ENCODE measurements at places on chromosomes 1 and 21.
A peak's percentile ranks its signal among the peaks of the same experiment; 100 is the strongest.

DNA sequence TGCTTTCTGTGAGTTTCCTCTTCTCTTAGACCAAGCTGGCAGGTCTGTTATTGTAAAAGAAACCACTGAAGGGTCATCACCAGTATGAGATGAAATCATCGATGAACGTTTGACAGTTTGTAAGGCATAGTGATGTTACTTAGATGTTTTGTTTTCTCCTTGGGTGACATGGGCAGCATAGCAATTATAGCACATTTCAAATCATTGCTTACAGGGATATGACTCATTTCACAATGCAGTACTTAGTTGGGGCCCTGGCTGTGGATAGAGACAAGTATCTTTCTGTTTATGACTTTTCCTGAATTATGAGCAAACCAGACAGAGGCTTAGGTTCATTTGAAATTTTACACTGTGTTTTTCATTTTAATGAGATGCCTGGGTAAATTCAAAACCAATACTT lies 313.0 kb downstream of the RWDD3 start:
- H3K4me1 ChIP-seq, result no peaks in the 10 kb centered on the region
- H3K27me3 ChIP-seq, result no peaks in the 10 kb centered on the region
- no peak overlapping the region for H3K27ac ChIP-seq
- H3K36me3 ChIP-seq, result no peaks in the 10 kb centered on the region

GRCh38 chr1:36204347-36204909 lies 19.8 kb upstream of the THRAP3 start:
- no peaks in the 10 kb centered on the region for H3K27me3 ChIP-seq
- no peaks in the 10 kb centered on the region for H3K4me1 ChIP-seq
- no peaks in the 10 kb centered on the region for H3K36me3 ChIP-seq
- no peak overlapping the region for H3K4me3 ChIP-seq
- DNase-seq, result no peak
- H3K27ac ChIP-seq, result no peak overlapping the region

- peaks cover 4% of the 10 kb centered on the region for H3K27me3 ChIP-seq
- DNase-seq, result no peak
- H3K27ac ChIP-seq, result no peak overlapping the region
- H3K4me1 ChIP-seq, result peaks cover 24% of the 10 kb centered on the region
- no peaks in the 10 kb centered on the region for H3K36me3 ChIP-seq
Observed at GRCh38 chr1:41354956-41355355, 6.3 kb upstream of the FOXO6 start.

- no peaks in the 10 kb centered on the region for H3K27me3 ChIP-seq
- H3K4me1 ChIP-seq, result no peaks in the 10 kb centered on the region
- DNase-seq, result no peak
- no peak overlapping the region for H3K27ac ChIP-seq
Observed at GRCh38 chr21:33732038-33732437, 89.7 kb downstream of the ITSN1 start.

DNA sequence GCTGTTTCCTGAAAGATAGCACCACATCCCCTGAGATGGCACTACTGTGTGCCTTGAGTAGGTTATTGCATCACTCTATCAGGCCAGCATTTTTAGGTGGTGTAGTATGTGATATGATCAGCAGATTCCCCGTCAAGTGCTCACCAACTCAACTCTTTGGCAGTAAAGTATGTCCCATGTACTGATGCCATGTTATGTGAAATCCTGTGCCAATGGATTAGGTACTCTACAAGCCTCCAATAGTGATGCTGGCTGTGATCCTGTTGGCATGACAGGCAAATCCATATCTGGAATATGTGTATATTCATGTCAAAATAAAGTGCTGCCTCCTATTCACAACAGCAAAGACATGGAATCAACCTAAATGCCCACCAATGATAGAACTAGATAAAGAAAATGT lies 137.2 kb upstream of the CAMK1G start:
- no peak overlapping the region for H3K27ac ChIP-seq
- no peaks in the 10 kb centered on the region for H3K27me3 ChIP-seq
- H3K4me1 ChIP-seq, result no peaks in the 10 kb centered on the region
- H3K36me3 ChIP-seq, result no peaks in the 10 kb centered on the region
- H3K4me3 ChIP-seq, result no peak overlapping the region

DNA sequence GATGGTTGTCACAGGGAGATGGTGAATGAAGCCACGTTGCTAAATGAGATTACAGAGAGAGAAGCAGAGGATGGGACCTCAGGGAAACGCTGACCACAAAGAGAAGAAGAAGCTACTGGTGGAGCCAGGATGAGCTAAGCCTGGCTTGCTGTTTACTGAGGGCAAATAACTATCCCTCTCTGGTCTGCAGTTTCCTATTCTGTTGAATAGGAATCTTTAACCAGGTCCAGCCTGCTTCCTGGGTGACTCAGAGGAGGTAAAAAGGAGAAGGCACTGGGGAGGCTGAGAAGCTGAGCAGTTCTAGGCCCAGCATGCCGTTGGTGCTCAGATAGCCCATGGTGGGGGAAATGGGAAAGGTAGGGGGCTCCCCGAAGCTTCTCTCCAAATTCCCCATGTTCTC lies 29.6 kb downstream of the DMBX1 start:
- H3K27me3 ChIP-seq, result peaks cover 31% of the 10 kb centered on the region
- H3K4me1 ChIP-seq, result peaks cover 16% of the 10 kb centered on the region
- no peaks in the 10 kb centered on the region for H3K36me3 ChIP-seq
- H3K27ac ChIP-seq, result no peak overlapping the region
- no peak overlapping the region for H3K4me3 ChIP-seq

GRCh38 chr1:248688527-248689298 lies 13.9 kb downstream of the OR14I1 start:
- H3K36me3 ChIP-seq, result no peaks in the 10 kb centered on the region
- H3K4me1 ChIP-seq, result no peaks in the 10 kb centered on the region
- no peak for DNase-seq
- H3K27me3 ChIP-seq, result no peaks in the 10 kb centered on the region

DNA sequence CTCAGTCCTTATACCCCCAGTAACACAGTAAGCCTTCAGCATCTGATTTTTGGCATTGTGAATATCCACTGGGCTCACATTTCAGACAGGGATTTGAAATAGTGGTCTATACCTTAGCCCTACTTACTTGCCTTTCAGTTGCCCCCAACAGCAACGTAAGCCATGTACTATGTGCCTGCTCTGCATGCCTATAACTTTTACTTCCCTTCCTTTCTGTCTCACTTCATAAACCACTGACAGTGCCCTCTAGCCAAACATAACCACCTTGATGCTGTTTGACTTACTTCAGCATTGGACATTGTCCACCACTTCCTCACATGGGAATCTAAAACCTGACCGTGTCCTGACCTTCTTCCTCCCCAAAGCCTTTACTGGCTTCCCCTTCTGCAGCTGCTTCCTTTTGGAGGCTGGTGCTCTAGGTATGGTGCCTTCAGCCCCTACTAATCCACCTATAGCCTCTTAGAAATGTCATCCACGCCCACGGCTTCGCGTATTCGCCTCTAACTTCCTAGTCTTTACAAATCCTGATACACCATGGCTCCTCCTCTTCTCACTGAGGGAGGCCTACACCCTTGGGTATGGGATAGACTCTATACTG lies 3.6 kb upstream of the ZNF672 start:
- H3K4me1 ChIP-seq, result peaks cover 39% of the 10 kb centered on the region
- DNase-seq, result peak; percentile 9
- H3K27ac ChIP-seq, result peak overlapping the region; percentile 18
- H3K36me3 ChIP-seq, result no peaks in the 10 kb centered on the region
- H3K4me3 ChIP-seq, result no peak overlapping the region

DNA sequence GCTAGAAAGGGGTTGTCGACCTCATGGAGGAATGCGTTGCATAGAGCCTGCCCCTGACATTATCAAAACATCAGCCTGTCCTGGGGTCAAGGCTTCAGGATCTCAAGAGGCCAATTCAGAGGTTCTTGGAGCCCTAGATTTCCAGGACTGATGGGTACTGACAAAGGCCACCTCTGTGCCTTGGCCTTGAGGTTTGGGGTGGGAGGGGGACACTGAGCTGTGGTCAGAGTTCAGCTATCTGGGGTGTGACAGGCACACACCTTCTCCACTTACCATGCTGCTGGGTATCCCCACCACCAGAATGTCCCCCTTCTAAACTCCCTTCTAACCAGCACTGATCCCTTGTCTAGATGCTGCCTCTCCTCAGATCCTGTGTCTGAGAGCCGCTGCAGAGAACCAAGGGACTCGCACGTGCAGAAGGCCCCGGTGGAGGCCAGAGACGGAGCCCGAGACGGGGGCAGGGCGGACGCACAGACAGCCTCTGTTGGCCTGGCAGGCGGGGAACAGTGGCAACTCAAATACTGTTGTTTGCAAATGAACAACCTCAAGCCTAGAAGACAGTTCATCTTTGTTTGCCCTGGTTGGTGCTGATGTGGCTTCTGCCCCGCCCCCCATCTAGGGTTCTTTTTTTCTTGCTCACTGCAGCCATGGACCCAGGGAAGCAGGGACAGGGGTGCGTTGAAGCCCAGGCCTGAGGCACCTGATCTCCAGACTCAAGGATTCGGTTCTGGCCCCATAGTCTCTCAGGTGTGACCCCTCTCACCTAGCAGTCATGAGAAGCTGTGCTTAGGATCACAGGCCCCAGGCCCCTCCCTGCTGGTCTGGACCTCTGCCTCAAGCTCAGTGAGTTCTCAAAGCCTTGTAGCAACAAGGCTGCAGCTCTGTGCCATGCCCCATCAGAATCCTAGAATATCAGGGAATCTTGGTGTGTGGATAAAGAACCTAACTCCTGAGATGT lies 28.1 kb upstream of the CSF1 start:
- H3K27me3 ChIP-seq, result no peaks in the 10 kb centered on the region
- peaks cover 14% of the 10 kb centered on the region for H3K4me1 ChIP-seq
- no peaks in the 10 kb centered on the region for H3K36me3 ChIP-seq
- no peak overlapping the region for H3K27ac ChIP-seq
- no peak for DNase-seq

DNA sequence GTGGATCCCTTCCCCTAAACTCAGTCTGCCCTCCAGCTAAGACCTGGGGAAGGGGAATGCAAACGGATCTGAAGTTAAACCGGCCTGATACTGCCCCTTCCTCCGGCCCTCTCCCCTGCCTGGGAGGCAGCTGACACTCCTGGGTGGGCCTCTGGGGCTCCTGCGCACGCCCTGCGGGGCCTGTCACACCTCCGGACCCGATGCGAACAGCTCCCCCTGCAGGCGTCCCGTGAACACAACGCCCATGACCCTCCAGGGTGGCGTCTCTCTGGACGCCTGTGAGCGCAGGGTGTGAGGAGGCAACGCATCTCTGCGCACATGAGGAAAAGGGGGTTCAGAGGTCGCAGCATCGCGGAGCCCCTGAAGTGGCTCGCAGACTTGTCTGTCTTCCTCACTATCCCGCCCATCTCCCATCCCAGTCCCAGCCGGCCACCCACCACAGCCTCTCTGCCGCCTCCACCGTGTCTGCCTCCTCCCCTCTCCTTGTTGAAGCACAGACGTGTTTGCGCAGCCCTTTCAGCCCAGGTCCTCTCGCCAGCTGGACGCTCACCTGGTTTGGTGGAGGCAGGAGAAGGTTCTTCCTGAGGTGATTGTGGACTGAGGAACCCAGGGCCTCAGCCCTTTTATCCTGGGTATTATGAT lies 421 bp upstream of the LCE3A start:
- no peak overlapping the region for H3K27ac ChIP-seq
- H3K36me3 ChIP-seq, result no peaks in the 10 kb centered on the region
- DNase-seq, result peak; percentile 4
- peaks cover 24% of the 10 kb centered on the region for H3K27me3 ChIP-seq

GRCh38 chr1:154342836-154343472 lies 17.6 kb downstream of the ATP8B2 start:
- no peak overlapping the region for H3K27ac ChIP-seq
- H3K36me3 ChIP-seq, result peaks cover 39% of the 10 kb centered on the region
- no peaks in the 10 kb centered on the region for H3K4me1 ChIP-seq
- no peak overlapping the region for H3K4me3 ChIP-seq
- no peak for DNase-seq
- H3K27me3 ChIP-seq, result no peaks in the 10 kb centered on the region

DNA sequence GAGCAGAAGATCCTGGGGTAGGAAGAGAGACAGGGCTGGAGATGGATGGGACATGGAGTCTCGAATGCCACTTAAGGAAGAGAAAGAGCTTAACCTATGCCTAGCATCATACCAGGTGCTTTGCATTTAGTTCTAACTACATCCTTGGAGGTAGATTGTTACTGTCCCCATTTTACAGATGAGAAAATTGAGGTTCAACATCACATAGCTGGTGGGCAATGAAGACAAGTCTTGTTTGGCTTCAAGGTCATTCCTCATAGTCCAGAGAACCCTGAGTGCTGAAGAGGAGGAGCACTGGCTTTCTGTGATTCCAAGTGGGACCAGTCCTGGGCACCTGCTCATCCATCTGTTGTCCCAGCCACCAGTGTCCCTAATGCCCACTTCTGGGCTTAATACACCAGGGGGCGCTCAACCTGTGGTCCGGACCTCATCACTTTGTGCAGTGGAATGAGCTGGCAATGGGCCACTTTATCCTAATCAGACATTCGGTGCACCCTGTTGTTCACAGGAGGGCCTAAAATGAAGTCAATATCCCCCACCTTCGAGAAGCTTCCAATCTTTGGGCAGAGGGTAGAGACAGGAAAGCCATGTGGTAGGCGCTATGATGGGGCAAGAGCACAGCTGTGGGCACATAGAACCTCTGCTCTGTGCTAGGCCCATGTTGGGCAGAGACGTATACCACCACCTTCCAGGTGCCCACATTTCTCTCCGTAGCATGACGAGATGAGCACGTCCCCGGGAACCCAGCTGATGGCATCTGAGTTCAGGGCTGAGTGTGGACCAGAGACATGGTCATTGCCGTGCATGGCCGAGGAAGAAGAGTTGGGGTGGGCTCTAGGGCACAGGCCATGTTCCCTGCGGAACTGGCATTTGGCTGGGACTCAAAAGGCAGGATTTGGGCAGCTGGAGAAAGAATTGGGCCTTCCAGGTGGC lies 9.2 kb downstream of the RPS6KA1 start:
- H3K4me1 ChIP-seq, result peaks cover 19% of the 10 kb centered on the region
- DNase-seq, result peak; percentile 57
- H3K27ac ChIP-seq, result no peak overlapping the region
- H3K27me3 ChIP-seq, result no peaks in the 10 kb centered on the region

DNA sequence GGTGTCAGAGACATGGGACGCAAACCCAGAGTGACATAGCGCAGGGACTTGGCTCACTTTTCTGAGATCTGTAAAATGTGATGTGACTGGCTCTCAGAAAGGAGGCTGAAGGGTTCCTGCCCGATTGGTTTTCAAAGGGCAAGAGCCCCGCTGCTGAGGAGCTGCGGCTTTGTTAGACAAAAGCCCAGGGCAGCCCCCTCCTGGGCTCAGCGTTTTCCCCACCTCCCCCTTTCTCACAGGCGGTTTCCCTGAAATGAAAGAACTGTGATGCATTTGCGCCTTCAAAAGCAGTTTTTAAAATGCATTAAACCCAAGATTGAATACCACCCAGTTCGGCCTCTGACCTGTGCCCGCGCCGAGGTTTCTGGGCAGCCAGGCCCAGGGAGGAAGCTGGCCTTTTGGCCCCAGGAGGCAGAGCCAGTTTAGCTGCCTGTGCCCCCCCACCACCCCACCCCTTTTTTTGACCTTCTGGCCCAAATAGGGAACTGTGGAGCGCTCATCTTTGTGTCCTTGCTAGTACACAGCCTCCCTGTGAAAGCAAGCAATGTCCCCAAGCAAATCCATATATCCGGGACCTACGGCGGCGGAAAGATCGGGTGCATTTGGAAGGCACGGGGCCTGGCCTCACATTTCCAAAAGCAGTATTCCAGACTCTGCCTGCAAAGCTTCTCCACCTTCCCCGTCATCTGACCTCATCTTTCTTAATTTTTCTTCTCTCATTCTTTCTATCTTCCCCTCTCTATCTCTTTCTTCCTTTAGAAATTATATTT lies 28.6 kb downstream of the CD247 start:
- no peak overlapping the region for H3K27ac ChIP-seq
- no peaks in the 10 kb centered on the region for H3K36me3 ChIP-seq
- H3K4me3 ChIP-seq, result no peak overlapping the region
- no peaks in the 10 kb centered on the region for H3K27me3 ChIP-seq
- no peak for DNase-seq

- peak overlapping the region; percentile 96 for H3K4me3 ChIP-seq
- H3K36me3 ChIP-seq, result peaks cover 3% of the 10 kb centered on the region
- H3K4me1 ChIP-seq, result peaks cover 58% of the 10 kb centered on the region
- DNase-seq, result no peak
Observed at GRCh38 chr1:198639671-198640143, 867 bp downstream of the PTPRC start.
